ENCODE measurements at places on chromosomes 7 and 10.

DNA sequence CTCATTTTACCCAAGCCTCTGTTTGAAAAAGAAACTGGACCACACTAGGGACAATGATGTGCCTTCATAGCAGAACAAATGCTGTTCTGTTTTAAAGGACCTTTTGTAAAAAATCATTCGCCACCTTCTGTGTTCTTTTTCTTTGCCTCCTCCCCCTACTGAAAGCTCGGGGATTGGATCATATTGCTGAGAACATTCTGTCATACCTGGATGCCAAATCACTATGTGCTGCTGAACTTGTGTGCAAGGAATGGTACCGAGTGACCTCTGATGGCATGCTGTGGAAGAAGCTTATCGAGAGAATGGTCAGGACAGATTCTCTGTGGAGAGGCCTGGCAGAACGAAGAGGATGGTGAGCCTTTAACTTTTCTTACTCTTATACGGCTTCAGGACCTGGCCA, 62.2 kb downstream of the POLL start:
- no peak for DNase-seq

DNA sequence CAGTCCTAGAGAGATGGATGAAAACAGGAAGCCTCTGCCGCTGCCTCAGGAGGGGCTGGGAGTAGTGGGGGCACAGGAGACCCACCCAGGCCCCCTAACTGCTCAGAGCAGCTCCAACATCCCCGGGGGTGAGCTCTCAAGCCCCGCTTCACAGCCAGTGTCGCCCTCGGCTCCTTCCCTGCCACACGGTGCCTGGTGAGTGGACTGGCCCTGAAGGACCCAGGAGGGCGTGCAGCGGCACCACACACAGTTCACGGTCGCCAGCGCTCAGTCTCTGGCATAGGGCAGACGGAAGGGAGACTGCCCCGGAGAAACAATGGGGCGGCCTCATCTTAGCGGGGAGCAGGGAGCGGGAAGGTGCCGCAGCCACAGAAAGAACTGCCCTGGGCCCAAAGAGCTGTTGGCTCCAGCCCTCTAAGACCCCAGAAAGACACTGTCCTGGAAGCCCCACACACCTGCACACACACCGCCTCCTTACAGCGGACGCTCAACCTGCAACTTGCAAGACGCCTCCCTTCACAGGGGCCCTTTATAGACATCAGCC, 1.2 kb downstream of the CLDN15 start:
- no peak for DNase-seq

- no peak for DNase-seq
Measured at GRCh38 chr10:110966146-110966545, 46.7 kb downstream of the SHOC2 start.

- no peak for DNase-seq
Measured at GRCh38 chr10:112964482-112964881, 14.4 kb downstream of the TCF7L2 start.

DNA sequence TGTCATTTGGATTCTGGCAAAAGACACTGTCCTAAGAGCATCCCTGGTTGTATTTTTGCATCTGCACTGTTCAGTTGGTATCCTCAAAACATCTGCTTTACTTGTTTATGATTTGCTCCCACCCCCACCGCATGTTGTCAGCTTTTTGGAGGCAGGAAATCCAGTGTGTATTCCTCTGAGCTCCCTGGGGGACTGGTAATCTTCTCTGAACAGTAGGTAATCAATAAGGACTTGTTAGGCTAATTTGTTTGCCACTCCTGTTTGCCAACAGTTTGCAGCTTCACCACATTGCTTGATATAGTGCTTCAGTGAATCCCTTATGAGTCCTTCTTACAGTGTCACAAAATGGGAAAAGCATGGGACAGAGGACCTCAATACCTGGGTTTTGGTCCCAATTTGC, 49.1 kb downstream of the FEZF1 start:
- DNase-seq: no peak

DNA sequence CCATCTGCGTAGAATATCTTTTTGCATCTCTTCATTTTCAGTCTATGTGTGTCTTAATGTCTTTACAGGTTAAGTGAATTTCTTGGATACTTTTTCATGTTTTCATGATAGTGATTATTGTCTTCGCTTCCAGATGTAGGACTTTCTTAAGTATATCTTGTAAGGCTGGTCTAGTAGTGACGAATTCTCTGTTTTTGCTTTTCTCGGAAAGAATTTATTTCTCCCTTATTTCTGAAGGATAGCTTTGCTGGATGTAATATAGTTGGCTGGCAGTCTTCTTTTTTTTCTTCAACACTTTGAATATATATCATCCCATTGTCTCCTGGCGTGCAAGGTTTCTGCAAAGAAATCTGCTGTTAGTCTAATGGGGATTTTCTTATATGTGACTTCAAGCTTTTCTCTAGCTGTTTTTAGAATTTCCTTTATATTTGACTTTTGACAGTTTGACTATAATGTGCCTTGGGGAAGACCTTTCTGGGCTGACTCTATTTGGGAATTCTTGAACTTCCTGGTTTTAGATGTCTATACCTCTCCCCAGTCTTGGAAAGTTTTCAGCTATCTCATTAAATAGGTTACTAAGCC, 14.3 kb downstream of the GTPBP4 start:
- DNase-seq: no peak

DNA sequence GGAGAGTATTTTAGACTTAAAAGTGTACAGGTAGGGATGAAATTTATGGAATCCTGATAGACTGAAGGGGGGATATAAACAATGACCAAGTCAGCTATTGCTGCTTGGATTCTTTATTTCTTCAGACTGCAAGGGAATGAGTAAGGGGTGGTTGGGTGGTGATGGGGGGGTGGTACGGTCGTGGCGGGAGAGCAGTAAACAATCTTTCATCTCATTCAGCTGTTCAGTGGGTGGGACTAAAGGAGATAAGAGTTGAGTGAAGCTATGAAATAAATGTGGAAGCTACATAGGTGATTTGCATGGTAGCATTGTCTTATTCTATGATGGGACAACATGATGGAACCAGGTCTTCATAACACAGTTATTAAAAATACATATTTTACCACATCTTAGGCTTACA, 1.8 kb downstream of the SEPTIN7 start:
- no peak for DNase-seq

- DNase-seq: no peak
Measured at GRCh38 chr7:7114575-7115291, 67.6 kb upstream of the C1GALT1 start.

- no peak for DNase-seq
Measured at GRCh38 chr7:41930538-41931262, 227.8 kb upstream of the INHBA start.

DNA sequence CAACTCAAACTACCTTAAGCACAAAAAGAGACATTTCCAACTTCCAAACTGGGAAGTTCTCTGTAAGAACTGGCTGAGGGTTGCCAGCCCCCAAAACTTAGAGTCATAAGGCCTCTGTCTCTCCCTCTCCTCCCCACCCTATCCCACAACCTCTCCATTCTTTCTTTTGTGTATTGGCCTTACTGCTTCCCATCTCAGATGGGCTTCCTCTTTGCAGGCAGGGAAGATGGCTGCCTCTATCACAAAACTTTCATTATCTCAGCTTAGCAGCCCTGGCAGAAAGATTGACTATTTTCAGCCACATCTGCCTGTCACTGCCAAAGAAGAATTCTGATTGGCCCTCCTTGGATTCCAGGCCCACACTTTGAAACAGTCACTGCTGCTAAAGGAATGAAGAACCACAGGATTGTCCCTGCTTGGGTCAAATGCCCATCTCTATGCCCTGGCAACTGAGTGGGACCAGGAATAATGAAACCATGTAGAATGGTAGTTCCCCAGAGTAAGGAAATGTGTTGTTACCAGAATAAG, 58.0 kb upstream of the PRKAR2B start:
- no peak for DNase-seq

DNA sequence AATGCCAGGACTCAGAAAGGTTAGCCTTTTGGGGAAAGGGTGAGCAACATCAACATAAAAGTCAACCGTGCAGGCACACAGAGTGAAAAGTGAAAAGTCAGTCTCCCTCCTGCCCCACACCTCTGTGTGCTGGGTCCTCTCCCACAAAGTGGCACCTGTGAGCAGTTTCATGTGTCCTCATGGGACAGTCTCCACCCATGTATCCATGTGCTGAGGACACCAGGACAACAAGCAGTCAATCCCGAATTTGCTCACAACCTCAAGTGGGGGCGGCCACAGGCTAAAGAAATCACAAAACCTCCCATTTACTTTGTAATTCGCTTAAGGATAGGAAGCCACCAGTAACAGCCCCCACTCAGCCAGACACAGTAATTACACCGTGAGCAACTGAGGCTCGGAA, 97.4 kb downstream of the ARHGAP22 start:
- no peak for DNase-seq

GRCh38 chr10:84237199-84238051, 3.9 kb downstream of the LRIT1 start:
- DNase-seq: no peak

DNA sequence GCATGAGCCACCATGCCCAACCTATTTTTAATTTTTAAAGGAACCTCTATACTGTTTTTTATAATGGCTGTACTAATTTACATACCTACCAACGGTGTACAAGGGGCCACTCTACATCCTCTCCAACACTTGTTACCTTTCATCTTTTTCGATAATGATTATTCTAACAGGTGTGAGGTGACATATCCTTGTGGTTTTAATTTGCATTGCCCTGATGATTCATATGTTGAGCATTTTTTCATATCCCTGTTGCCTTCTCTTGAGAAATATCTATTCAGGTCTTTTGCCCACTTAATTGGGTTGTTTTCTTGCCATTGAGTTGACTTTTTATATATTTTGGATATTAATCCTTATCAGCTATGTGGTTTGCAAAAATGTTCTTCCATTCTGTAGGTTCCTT, 167.0 kb downstream of the CTTNBP2 start:
- no peak for DNase-seq

DNA sequence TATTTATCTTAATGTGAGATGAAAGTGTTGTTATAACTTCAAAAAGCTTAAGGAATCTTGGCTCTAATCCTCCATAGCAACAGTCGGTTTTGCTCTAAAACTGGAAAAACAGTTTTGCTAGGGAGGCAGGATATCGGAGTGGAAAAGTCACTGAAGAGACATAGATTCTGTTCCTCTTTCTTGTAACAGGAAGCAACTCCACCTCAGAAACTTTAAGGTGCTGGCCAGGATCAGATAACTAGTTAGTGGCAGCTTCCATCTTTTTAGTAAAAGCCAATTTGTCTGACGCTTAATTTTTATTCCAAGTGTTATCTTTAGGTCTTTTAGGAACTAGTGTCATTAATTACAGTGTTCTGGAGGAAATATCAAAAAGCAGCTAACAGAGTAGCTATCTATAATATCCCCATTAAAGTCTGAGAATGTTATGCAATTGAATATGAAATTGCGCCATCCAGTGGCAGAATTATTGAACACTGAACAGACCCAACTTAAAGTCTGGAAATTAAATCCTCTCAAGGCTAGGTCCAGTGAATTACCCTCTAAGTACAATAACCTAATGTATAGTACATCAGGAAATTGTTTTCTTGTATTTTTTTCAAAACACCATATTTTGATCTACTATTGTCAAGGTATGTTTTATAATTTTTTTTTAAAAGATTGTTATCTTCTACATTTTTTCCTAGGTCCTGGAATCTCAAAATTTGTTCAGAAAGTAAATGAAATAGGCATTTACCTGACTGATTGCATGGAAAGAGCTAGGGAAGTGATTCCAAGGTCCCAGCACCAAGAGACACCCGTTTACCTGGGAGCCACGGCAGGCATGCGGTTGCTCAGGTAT, 65.9 kb upstream of the CC2D2B start:
- peak; percentile 38 for DNase-seq

- DNase-seq: no peak
Measured at GRCh38 chr10:29326886-29327745, 38.2 kb downstream of the LYZL1 start.

DNA sequence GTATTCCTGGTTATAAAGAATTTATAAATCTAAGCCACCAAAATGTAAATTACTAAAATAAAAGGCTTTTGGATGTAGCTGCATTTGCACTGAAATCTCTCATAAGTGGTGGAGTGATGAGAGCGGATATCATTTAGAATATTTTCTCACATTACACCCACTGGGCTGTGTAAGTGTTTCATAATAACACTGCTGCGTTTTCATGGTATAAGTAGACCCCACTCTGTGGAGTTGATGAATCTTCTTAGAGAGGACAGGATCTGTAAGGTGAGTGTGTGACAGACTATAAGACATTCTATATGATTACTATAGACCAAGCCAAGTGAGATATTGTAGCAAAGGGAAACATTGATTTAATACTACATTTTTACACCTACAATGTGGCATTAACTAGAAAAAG, 1024.1 kb upstream of the LRRN3 start:
- DNase-seq: no peak

- DNase-seq: peak; percentile 18
Measured at GRCh38 chr7:55970561-55970960, 6.2 kb downstream of the NIPSNAP2 start.

DNA sequence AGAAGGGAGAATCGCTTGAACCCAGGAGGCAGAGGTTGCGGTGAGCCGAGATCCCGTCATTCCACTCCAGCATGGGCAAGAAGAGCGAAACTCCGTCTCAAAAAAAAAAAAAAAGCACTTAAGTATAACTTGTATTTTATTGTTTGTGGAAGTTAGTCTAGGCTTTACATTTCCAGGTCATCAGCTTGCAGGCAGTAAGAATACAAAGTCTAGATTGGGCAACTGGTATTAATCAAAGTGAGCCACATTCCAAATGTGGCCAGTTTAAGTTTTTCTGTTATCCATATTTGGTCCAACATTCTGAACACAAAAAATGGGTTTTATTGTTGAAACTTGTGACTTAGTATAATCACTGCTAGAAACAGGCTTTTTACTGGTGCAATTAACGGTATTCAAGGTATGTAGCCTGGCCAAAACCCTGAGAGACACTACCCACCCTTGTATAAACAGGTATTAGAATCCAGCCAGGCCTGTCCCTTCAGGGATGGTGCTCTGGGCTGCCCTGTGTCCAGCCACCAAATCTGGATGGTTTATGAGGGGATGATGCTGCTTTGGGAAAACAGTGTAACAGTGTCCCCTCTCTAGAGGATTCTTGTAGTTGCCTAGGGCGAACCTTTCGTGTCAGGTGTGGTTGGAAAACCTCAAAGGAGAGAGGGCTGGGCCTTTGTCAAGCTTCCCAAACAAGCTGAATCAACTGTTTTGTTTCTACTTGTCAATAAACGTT, 122.1 kb upstream of the EFCAB10 start:
- DNase-seq: no peak

DNA sequence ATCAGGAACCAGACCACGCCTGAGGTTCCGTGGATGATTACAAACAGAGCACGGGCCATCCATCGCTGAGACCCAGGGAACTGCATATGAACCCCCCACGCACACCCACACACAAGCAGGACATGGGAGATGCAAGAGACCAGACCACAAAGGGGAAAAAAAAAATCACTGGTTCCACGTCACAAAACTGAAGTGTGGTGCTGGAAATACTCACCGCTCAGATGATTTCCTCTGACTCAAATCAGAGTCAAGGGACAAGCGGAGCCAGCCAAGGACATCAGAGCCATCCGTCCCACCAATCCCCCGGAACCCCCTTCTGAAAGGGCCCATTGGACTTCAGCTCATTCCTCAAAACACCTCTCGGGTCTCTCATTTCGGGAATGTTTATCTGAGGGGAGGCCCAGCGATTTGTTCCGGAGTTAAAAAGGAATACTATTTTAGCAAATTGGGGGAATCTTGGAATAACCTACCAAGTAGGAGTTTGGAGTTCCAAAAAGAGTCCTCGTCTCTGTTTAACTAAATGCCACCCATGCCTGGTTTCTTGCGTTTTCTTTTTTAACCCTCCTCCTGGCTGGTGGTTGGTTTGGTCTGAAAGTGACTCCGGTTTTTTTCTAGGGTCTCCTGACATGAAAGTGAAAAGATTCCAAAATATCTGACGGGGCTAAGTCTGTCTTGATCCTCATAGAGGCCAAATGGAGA, 15.0 kb downstream of the SNX8 start:
- no peak for DNase-seq
